ENCODE measurements at places on chromosomes 1 and 21.

DNA sequence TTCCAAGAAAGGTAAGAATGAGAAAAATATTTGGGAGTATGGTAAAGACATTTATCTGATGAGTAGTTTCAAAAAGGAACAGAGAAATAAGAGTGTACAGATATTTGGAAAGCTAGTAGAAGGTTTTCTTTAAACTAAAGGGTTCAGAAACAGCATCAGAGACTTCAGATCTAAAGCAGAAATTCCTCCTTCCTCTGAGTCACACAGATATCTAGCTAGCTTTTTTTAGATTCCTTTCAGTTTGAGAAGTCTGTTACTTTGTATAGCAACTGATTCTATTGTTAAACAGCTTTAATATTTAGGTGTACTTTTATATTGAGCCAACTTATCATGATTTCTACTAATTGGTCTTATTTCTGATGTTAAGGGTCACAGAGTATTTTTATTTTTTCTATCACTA lies 4.7 kb downstream of the AMY2B start:
- no peak for DNase-seq

- DNase-seq: no peak
These were observed 3.1 kb upstream of the NCF2 start for GRCh38 chr1:183593356-183593755.

DNA sequence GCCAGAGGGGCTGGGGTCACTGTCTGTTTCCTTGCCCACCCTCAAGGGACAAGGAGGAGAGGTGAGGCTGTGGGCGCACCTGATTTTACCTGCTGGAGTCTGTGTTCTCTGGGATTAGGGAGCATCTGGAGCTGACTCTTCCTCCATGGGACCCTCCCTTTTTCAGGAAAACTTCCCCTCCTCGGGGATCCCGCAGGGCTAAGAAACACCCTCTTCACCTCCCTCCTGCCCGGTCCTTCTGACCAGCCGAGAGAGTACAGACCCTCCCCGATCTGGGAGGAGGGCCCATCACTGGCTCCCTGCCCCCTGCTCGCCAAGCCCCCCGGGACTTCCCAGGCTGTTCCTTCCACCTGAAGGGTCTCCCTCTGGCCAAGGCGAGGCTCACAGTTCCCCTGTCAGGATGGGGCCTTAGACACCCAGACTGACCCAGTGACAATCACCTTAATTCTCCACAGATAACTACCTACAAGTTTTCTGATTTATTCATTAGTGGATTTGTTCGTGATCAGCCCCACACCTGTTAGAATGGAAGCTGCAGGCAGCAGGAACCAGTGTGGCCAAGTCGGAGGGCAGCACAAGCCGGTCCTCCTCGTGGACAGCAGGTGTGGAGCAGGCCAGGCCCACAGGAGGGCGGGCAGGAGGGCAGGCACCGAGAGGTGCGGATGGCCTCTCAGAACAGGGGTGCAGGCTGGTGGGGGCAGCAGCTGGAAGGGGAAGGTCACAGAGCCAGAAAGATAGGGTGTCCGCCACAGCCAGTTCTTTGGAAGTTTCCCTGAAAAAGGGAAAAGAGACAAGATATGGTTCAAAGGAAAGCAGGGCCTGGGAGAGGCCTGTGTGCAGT lies 15.9 kb upstream of the SAMD11 start:
- DNase-seq: no peak

DNA sequence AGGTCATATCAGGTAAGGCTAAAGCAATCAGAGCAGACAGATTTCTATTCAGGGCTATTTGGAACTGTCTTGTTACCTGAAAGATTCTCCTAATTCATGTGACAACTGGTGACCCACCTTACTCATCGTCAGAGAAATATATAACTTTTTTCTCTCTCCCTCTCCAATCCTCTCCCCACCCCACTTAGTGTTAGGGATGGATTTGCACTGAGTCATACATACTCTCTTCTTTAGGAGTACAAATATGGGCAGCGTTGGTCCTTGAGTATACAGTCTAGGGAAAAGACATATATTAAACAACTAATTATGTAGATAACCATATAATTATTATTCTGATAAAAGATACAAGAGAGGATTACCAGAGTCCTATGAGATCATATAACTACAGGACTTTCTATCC lies 246.3 kb downstream of the HHIPL2 start:
- DNase-seq: no peak

DNA sequence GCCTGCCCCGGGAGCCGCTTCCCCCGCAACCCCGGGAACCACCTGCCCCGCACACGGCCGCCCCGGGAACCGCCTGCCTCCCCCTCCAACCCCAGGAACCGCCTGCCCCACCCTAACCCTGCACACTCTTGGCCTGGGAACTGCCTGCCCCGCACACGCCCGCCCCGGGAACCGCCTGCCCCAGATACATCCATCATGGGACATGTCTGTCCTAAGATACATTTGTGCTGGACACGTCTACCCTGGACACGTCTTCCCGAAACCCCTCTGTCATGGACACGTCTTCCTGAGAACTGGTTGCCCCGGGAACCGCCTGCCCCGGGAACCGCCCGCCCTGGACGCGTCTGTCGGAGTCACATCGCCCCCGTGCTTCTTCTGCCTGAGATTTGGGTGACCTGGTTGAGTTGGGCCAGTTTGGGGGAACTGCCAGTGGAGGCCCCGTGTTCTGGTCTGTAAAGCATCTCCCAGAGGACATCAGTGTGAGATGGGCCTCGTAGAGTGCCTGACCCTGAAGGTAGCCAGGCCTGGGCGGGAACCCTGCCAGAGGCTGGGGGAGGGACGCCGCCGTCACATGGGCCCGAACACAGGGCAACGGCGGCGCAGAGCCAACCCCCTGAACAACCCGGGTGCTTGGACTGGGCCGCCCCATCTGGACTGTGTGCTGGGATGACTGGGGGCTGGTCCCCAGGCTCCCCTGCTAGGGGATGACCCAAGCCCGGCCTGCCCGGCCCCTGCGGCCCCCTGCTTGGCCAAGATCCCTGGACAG lies 3.6 kb downstream of the PERM1 start:
- no peak for DNase-seq

GRCh38 chr21:37039411-37040075 lies 33.0 kb downstream of the RIPPLY3 start:
- no peak for DNase-seq

GRCh38 chr1:67148516-67149178 lies 13.9 kb upstream of the C1orf141 start:
- DNase-seq: no peak

- peak; percentile 28 for DNase-seq
These were observed 5.1 kb downstream of the MAP7D1 start for GRCh38 chr1:36160949-36161485.

DNA sequence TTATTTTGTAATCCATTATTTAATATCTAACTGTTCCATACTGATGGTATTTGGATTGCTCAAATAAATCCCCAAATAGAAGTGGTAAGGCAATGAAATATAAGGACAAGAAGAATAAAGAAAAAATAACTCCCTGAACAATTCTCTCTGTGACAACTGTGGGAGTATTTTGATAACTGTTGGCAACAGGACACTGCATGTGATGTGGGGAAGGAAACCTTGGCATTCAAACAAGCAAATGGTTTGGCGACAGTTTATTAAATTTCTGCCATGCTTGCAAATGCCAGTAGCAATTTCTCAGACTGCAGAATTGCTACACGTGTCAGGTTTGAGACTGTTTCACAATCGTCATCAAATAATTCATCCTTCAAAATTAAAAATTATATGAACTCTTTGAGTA lies 8.6 kb upstream of the MRPL39 start:
- DNase-seq: no peak

- no peak for DNase-seq
These were observed 231.3 kb downstream of the TOMM20 start for GRCh38 chr1:234897390-234897749.

GRCh38 chr21:28767523-28767922 lies 225.2 kb downstream of the LTN1 start:
- DNase-seq: no peak

DNA sequence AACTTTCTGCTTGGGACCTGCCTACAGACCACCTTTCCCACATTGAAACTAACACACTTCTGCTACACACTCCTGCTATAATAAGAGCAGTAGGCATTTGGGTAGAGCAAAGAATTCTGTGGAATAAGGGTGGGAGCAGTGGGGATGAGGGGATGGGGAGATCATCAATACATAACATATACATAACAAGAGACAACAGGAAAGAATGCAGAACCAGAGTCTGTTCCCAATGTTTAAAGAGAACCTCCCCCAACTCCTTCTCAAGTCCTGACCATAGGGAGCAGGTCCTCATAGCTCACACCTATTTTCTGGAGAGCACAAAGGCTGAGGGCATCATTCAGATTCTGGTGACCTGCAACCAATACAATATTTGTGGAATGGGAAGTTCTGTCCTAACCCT lies 121.6 kb upstream of the BARHL2 start:
- no peak for DNase-seq

DNA sequence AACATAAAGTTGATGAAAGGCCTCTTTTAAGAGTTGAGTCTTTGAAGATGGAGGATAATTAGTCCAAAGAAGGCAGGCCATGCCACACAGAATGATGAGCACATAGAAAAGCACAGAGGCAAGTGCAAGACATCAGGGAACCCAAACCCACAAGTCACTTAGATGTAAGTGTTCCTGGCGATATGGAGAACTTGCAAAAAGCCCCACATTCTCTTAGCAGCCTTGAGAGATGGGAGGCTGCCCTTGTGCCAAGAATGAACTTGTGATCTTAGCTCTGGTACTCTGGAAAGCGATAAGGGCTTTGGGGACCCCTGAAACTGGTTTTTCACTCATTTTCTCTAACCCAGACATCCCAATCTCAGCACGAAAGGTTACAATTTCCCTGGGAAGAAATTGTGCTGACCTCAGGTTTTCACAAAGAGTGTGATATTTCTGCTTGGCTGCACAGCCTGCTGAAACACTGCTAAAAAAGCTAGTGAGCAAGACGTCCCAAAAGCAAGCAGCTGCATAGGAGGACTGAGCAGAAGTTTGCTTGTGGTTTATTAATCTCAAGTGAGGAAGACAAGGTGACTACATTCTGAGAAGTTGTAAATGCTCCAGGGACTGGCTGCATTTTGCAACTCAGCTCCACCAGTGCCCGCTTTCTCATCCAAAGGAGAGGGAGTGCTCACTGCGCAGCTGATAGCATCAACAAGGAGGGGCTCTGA lies 496.9 kb upstream of the CAMK1G start:
- DNase-seq: no peak

GRCh38 chr1:42209526-42210251 lies 45.1 kb upstream of the GUCA2A start:
- no peak for DNase-seq

DNA sequence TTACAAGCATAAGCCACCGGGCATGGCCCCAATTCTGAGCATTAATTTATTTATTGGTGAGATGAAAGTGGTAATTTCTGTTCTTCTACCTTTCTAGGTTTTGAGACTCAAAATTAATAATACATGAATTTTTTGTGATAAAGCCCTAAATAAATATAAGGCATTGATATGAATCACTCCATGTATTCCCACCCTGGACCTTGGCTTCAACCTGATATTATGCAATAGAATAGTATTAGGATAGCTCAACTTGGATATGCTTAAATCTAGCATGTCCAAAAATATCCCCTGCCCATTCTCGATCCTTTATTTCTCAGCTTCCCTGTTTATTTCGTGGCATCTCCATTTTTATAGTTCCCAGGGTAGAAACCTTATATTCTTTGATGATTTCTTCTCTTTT lies 2.5 kb downstream of the AGL start:
- DNase-seq: no peak

DNA sequence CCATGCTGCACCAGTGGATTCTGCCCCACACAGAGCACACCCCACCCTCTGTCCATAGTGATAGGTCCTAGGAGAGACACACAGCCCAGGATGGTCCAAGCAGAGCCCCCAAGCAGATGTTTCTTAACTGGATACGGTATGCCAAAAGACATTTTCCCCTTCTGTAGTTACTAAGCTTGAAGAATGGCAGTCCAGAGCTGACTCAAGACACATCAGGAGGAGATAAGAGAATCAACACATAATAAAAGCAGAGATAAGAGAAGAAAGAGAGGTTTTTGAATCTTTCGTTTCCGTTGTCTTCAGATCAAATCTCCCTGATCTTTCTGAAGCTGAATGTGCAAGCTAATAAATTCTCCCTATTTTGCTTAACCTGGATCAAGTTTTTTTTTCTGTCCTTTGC lies 21.8 kb upstream of the CASQ2 start:
- DNase-seq: no peak
